ENCODE measurements at places on chromosomes 1 and 21.

DNA sequence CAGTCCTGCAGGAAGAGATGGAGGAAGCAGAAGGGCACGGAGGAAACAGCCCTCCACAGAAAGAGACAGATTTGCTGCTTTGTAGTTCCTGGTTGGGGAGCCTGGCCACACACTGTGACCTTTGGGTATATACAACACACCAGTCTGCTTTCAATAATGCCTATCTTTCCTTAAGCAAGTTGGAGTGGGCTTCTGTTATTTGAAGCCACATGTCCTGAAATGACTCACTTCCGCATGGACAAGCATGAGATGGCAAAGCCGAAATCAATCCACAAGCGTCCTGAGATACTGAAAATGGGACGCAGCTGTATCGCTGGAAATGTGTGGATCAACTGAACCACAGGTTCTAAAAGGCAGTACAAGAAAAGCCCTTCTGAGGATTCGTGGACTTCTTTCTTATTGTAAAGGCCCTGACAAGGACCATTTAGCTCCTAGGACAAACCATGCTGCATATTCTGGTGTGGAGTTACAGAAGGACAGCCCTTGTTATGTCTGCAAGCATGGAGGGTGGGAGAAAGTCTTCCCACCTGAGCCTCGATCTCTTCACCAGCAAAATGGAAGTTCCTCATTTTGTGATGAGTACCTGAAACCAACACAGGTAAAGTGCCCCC, 22.7 kb upstream of the FHAD1 start:
- no peak for DNase-seq

- DNase-seq = no peak
Observed at GRCh38 chr1:215476541-215476940, 90.6 kb upstream of the KCTD3 start.

DNA sequence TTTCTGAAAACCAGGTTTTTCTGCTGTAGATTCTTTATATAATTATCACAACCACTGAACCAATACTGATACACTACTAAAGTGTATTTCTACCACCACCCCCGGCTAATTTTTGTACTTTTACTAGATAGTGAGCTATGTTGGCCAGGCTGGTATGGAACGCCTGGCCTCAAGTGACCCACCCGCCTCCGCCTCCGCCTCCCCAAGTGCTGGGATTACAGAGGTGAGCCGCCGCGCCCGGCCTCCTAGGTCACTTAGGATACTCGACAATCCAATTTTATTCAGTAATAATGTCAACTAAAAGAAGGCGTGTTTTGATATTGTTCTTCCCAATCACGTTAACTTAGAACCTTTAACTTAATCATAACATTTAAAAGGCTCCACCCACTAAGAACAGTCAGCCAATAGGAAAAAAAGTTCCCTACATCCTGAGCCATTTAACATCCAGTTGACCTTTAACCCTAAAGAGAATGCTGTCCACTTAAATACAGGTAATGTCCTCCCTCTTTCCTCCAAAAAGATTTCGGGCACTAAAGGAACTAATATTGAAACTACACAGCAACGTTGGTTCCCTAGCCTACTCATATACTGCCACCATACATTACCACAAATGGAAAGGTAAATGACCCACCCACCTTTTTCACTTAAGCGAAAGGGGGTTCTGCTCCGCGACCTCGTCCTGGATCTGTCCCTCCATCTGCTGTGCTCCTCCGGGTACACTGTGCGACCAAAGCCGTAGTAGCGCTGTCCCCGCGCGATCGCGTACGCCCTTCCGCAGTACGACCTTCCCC, 1.2 kb downstream of the RSRP1 start:
- DNase-seq = no peak

DNA sequence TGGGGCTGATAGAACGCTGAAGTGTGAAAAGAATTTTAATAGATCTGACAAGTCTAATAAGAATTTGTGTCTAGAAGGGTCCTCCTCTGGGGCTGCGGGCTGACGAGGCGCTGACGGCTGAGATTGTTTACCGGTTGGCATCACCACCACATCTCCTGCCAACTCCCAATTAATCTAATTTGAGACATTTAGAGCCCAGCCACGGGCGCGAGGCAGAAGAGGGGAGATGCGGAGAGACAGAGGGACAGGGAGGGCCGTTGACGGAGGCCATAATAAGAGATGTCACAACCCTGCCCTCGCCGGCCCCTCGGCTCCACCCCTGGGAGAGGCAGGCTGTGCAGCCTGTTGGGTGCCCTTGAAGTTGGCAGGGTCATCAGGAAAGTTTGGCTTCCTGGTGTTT, 109.3 kb downstream of the PAX7 start:
- DNase-seq = no peak

GRCh38 chr1:58650141-58650540, 49.7 kb downstream of the MYSM1 start:
- DNase-seq = no peak

DNA sequence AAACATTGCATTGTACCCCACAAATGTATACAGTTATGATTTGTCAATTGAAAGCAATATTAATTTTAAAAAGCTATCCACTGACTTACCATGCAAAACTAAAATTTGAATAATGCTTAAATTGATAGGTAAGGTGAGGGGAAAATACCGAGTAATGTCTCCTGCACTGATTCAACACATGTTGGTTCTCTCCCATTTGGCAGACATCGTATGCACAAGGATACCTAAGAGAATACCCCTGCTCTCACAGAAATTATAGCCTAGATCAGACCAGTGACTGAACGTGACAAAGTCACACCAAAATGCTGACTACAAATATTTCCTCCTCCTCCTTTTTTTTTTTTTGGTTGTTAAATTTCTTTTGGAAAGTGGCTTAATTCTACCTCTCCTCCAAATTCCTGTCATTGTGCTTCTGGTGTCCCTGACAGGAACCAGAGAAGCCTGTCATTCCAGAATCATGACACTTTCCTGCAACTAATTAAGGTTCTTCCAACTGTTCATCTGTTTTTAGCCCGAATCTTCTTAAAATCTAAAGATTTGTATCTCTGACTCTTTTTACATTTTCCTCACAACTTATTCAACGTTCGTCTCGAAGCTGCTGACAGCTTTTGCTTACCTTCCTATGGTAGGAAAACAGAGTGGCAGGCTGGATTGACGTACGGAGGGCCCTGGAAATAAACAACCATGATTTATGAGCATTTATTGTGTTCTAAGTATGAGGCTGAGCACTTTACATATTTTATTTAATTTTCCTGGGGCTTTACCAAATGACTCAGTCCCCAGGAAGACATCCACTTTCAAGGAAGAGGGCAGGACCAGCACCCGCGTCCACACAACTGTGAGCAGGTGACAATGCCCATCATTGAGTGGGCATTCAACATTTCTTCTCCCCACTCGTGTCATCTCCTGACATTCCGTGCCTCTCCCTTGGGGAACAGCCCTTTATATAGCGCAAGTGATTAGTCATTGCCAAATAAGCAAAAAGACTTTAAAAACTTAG, 57.9 kb upstream of the KCNE2 start:
- DNase-seq = no peak

- DNase-seq = peak; percentile 33
Observed at GRCh38 chr1:234544087-234544579, 65.2 kb upstream of the TARBP1 start.

DNA sequence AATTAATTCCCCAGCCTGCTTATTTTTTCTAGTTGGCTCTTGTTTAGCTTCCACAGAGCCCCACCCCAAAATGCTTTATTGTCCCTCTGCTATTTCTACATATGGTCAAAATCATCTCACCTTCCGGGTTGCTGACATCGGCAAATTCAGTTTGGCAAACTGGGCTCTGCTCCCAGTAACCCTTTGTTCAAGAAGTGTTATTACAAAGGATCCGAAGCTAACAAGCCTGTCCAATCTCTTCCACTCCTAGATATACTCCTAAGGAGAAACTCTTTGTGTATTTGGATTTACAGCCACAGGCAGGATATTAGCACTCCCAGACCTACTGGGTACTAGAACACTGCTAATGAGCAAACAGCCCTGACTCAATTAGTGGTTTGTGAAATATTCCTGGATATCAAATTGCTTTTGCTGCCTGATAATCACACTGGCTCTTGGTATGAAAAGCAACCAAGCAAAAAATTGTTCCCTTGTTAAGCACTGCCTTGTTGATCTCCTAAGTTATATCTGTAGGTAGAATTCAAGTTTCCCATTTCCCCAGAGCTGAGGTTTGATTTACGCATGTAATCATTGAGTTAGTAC, 4.0 kb downstream of the JUN start:
- DNase-seq = no peak

DNA sequence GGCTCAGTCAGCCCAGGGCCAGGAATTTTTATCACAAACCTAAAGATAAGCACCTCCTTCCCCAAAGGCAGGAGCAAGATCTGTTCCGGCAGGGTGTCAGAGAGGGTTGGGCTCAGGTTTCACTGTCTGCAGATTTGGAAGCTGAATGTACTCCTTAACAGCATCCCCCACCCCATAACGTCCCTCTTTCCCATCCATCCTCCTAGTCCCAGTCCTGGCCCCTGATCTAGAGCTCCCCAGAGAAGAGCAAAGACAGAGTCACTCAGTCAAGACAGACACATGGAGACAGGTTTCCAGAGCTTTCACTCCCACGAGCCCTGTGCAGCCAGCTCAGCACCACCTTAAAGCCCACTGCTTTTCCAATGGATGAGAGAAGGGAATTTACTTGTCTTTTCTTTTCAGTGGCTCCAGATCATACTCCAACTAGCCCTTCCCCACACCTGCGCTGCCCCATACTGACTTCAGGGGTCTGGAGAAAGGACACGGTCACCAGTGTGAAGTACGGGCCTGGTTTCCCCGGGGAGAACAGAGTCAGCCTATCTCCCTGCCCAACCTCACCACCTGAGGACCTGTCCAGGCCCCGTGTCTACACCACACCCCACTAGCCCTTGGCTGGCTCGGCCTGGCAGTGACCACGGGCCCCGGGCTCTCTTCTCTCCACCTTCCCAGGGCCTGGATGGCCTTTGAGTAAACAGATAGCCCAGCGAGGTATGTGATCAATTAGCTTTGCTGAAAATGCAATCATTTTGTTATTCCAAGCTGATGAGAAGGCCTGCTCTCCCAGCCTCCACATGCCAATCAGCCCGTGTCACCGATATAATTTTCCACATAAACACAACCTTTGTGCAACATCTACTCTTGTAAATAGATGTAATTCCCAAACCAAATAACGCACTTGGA, 249.1 kb downstream of the FOXD2 start:
- DNase-seq = no peak

DNA sequence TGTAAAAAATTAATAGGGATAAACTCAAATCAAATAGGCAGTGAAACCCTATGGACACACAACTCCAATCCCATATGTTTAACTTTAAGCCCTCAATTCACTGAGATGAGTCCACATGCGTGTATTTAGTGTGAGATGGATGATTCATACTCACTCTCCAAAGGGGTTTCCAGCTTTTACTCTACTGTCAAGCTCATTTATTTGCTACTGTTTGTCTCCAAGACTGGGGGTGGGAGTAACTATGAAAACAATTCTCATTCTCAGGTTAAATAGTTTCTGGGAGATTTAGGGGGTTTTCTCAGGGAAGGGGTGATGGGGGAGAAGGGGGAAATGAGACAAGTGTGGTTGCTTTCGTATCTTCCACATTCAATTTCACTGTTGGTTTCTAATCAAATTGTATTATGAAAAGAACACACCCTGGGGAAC, 2.7 kb downstream of the RAB29 start:
- no peak for DNase-seq

DNA sequence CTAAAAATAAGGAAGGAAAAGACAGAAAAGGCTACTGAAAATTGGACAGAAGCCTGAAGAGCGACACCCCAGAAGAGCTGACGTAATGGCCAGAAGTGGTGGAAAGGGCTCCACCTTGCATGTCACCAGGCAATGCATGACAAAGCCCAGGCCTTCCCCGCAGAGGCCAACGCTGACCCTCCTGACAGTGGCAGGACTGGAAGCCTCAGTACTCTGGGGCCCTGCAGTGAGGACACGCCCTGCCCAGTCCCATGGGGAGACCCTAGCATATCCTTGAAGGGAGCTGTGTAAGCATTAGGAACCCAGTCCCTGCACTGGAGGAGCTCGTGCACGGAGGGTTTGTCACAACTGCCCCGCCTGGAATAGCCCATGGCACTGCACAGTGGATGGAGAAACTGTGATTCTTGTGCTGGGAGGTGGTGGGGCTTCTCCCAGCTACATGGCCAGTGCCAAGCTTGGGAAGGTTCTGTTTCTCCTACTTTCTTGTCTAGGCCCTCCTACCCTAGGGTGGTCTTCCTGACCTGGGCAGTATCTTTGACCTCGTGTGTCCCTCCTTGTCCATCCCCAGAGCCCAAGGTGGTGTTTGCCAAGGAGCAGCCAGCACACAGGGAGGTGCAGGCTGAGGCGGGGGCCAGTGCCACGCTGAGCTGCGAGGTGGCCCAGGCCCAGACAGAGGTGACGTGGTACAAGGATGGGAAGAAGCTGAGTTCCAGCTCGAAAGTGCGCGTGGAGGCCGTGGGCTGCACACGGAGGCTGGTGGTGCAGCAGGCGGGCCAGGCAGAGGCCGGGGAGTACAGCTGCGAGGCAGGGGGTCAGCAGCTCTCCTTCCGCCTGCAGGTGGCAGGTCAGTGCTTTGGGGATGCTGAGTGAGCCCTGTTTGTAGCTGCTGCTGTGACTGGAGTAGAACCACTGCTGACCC, 60.4 kb downstream of the OBSCN start:
- DNase-seq = no peak

DNA sequence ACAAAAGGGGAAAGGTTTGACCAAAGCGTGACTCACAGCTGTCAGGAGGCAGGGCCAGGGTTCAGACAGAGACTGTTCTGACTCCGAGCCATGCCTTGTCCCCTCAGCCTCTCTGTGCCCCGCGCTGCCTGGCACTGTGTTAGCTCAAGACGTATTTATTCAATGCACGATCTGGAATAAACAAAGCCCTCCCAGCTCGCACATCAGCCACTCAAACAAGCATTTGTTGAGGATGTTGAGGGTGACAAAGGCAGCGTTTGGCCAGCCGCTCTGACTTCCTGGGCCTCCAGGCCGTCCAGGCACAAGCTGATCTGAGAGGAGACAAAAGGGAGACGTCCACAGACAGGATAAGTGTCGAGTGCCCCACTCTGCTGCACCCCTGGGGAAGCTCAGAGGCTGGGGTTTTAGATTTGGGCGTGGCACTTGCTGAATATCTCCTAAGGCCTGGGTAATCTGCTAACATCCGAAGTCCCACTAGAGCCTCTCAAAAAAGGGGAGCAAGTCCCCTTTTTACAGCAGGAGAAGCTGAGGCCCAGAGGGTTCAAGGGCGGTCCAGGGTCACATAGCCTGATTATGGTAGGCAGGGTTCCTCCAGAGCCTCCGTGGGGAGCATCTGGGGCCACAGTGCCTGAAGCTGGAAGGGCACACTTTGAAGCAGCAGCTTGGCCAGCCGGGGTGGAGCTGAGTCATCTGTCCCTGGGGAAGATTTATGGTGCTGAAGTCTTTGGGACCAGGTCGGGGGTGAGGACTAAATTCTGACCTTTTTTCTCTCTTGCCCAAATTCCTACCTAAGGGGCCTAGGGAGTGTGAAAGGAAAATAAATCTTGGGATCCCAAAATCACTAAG, 95.9 kb downstream of the SPSB1 start:
- no peak for DNase-seq

- no peak for DNase-seq
Observed at GRCh38 chr1:152801333-152801732, 4.8 kb downstream of the LCE1D start.

DNA sequence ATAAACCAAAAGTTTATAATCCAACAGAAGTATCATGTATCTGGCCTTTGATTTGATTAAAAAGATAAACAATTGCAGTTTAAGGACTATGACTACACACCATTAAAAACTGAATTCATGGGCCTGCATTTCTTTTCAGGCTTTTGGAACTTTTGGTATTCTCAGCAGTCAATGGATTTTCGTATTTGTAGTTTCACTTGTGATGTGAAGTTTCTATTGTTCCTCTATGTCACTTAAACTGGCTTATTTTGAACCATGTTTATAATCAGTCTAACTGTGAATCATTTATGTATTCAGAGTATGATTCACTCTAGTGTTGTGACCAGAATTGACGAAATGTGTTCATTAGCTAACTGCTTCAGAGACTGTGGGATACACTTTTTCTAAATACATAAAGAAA, 132.9 kb downstream of the COQ8A start:
- no peak for DNase-seq

Data from GOT3 (cell line).